Stomach (tissue), 19 donors: ENCODE measurements at places on chromosomes 3 and 15. TPM values are rescaled to one million over a fixed set of nuclear protein-coding genes. Genes with fewer than 3 reads are reported as not detected.
A peak's percentile ranks its signal among the peaks of the same experiment; 100 is the strongest.

Gene LACTB
- total RNA-seq, result 4.9 TPM

DNA sequence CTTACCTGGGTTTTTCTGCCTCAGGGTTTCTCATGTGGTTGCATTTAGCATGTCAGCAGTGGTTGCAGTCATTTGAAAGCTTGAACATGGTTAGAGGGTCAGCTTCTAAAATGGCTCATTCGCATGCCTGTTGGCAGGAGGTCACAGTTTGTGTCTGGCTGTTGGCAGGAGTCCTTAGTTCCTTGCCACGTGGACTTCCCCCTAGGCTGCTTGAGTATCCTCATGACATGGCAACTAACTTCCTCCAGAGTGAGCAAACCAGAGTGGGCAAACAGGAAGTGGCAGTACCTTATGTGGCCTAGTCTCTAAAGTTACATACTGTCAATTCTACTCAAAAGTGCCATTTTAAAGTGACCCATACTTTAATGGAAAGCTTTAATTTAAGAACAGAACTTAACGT, 3.4 kb upstream of the UNC13C start:
- H3K4me3 ChIP-seq, result no peak overlapping the region
- H3K36me3 ChIP-seq, result no peaks in the 10 kb centered on the region
- no peak for DNase-seq
- H3K27ac ChIP-seq, result no peak overlapping the region
- H3K4me1 ChIP-seq, result no peaks in the 10 kb centered on the region
- H3K27me3 ChIP-seq, result peaks cover 19% of the 10 kb centered on the region

- peaks cover 40% of the 10 kb centered on the region for H3K4me1 ChIP-seq
- H3K4me3 ChIP-seq, result no peak overlapping the region
- H3K27me3 ChIP-seq, result peaks cover 5% of the 10 kb centered on the region
- H3K36me3 ChIP-seq, result no peaks in the 10 kb centered on the region
- no peak for DNase-seq
These were observed 283.1 kb upstream of the NR2F2 start for GRCh38 chr15:96047255-96047931.

Gene NMNAT3
- total RNA-seq, result 8.0 TPM

DNA sequence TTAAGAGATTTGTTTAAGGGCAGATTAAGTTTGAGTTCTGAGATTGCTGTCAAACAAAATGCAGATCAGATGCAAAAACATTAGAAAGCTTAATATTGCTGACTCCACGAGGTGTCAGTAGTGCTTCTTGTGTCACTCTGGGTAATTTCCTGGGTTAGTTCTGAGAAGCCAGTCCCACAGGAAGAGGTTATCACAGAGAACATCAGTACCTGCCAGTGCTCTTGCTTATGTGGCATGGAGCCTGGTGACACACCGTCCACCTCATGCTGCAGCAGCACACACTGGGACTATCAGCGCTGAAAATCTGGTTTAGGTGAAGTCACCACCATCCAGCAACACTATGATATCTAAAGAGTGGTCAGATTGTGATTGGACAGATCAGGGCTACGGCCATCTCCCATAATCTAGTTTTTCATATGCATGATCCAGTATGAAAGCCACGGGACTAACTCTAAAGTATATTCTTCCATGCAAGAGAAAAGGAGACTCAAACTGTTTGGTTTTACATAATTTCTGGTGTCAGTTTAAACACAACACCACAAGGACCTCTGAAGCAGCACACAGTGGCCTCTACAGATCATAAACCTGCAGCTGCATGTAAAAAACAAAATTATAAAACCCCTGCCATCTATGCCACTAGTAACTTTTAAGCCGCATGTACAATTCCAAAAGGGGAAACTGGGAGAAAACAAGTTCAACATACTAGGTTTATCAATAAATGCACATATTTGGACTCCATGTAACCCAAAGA, 36.1 kb upstream of the MYO5C start:
- H3K36me3 ChIP-seq, result peaks cover 46% of the 10 kb centered on the region
- H3K27ac ChIP-seq, result no peak overlapping the region
- H3K4me3 ChIP-seq, result no peak overlapping the region
- H3K4me1 ChIP-seq, result peaks cover 17% of the 10 kb centered on the region

Gene LRRC28
- 24.3 TPM for total RNA-seq

Gene CCDC39
- total RNA-seq, result 0.72 TPM

Gene TTLL13
- not detected for total RNA-seq

Gene NDN
- total RNA-seq, result 38.0 TPM

- DNase-seq, result no peak
- no peak overlapping the region for H3K4me3 ChIP-seq
- H3K27ac ChIP-seq, result peak overlapping the region; percentile 36
- peaks cover 74% of the 10 kb centered on the region for H3K36me3 ChIP-seq
These were observed 6.4 kb downstream of the WDR5B start for GRCh38 chr3:122409446-122409845.

GRCh38 chr15:38229705-38230310, 22.8 kb upstream of the SPRED1 start:
- no peak overlapping the region for H3K4me3 ChIP-seq
- no peak for DNase-seq
- peaks cover 6% of the 10 kb centered on the region for H3K4me1 ChIP-seq
- H3K27ac ChIP-seq, result no peak overlapping the region

DNA sequence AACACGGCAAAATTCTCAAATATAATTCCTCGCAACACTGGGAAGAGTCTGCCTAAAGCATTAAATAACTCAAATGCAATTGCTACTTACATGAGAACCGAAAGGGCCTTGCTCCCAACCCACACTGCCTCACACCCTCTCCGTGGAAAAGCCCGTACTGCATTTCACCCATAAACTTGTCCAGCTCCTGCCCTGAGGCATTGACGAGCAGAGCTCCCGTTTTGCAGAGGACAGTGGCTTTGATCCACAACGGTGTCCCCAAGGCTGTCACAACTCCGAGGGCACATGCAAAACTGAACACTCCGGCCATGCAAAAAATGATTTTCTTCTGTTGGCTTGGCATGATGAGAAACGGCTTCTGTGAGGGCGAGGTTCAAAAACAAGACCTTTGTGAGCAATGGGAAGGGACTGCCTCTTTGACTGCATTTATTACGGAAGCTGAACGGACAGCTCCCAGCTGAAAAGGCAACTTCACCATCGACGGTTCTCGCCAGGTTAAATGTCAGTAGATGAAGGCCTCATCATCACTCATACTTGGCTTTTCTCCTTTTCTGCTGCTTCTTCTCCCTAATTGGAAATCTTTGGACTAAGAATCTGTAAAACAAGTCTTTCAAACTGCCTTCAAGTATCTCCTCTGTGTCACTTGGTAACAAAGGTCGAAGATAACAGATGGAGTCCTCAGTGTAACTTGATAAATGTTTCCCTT, at the start of gene CLRN1:
Gene CLRN1 (minus strand): TSS at position 362 of the 706 bp plus-strand sequence. CDS start 19 bp downstream, at position 343.
- no peak within 1 kb of the TSS for H3K4me3 ChIP-seq
- no peak within 1 kb of the TSS for H3K27ac ChIP-seq
- H3K27me3 ChIP-seq, result no peaks in the 10 kb centered on the region
- H3K36me3 ChIP-seq, result no peaks in the 10 kb centered on the region

GRCh38 chr3:110378481-110378880, 693.1 kb upstream of the NECTIN3 start:
- H3K36me3 ChIP-seq, result no peaks in the 10 kb centered on the region
- H3K27ac ChIP-seq, result no peak overlapping the region
- no peaks in the 10 kb centered on the region for H3K4me1 ChIP-seq
- DNase-seq, result no peak

GRCh38 chr3:72375237-72376076, 472.8 kb downstream of the SHQ1 start:
- peaks cover 25% of the 10 kb centered on the region for H3K36me3 ChIP-seq
- no peaks in the 10 kb centered on the region for H3K27me3 ChIP-seq
- peaks cover 31% of the 10 kb centered on the region for H3K4me1 ChIP-seq

DNA sequence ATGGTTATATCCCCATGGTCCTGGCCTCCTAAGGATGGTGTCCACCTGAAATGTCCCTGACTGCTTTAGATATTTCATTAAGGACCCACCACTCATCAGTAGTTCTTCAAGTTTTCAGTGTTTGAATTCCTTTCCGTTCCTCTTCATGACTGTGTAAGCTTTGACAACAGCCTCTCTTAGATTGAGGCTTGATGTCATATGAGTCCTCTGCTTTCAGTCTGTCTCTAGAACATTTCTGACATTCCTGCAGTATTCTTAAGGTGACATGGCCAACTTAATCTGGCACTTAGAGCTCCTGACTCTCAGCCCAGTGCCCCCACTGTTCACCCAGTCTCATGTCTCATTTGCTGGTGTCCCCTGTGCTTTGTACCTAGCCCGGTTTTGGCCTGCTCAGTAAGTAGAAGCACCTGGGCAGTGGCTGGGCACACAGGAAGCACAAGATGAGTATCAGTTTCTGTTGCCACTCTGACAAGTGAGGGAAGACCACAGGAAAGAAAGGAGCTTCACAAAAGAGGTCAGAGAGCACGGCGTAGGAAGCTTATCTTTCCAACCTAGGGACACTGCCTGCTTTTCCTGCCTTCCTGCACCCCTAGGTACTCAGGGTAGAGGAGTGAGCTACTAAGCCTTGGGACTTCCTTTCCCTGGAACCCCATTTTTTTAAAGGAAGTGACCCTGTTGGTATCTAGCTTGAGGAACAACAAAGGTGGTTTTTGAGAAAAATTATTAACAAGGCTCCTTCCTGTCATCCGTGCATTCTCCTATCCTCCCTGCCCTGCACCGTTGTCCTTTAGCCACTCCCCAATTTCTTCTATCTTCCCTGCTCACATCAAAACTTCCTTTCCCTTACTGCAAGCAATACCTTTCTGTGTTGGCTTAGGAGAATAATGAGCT, 103.1 kb downstream of the KLHL25 start:
- peak; percentile 35 for DNase-seq
- H3K4me1 ChIP-seq, result peaks cover 71% of the 10 kb centered on the region
- H3K36me3 ChIP-seq, result peaks cover 62% of the 10 kb centered on the region
- H3K27me3 ChIP-seq, result no peaks in the 10 kb centered on the region
- H3K27ac ChIP-seq, result peak overlapping the region; percentile 61

Gene GP9
- total RNA-seq, result not detected

Gene DUOXA2
- 119 TPM for total RNA-seq

Gene CLRN1
- total RNA-seq, result not detected

DNA sequence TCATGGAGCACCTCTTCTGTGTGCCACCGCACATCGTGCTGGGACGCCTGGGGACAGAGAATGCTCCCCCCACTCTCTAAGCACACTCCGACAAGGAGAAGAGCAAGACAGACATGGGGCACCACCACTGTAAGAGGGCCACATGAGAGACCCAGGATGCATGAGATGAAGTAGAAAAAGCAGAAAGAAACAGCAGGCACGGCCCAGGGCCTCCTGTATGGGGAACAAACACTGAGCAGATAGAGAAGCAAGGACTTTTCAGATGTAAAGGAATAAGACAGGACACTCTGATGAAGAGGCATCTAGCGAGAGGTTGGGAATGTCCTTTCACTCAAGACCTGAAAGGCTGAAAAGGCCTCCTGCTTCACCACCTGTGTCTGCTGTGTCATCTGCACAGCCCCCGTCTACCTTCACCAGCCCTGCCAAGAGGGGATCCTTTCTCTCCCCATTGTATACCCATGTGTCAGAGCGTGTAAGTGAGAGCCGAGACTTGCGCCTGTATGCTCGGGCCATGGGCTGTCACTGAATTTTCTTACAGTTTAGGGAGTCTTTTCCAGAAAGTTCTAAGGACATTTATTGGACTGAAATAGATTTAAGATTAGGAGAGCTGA, 125.6 kb downstream of the LRRK1 start:
- no peaks in the 10 kb centered on the region for H3K27me3 ChIP-seq
- DNase-seq, result no peak
- no peaks in the 10 kb centered on the region for H3K4me1 ChIP-seq
- peaks cover 55% of the 10 kb centered on the region for H3K36me3 ChIP-seq
- H3K4me3 ChIP-seq, result no peak overlapping the region

Gene SERINC4
- not detected for total RNA-seq

DNA sequence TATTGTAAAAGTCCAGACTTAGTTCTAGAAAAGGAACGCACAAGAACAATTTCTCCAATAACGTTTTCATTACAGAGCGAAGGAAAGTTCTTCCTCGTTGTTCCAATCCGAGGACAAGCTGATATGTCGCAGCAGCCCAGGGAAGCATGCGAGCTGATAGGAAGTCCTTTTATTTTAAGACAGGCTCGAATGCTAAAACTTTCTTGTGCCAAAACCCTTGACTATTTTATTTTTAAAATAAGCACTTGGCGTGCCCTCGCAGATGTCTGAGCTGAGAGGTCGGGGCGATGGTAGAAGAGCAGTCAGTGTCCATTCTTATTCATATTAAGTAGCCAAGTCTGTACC, 433 bp upstream of the MITF start:
- peak overlapping the region; percentile 29 for H3K27ac ChIP-seq
- no peaks in the 10 kb centered on the region for H3K27me3 ChIP-seq
- H3K36me3 ChIP-seq, result no peaks in the 10 kb centered on the region
- H3K4me3 ChIP-seq, result peak overlapping the region; percentile 95
- H3K4me1 ChIP-seq, result peaks cover 38% of the 10 kb centered on the region

GRCh38 chr15:88365124-88365523, 102.1 kb downstream of the MRPL46 start:
- H3K27me3 ChIP-seq, result no peaks in the 10 kb centered on the region
- no peak overlapping the region for H3K4me3 ChIP-seq
- H3K36me3 ChIP-seq, result no peaks in the 10 kb centered on the region
- no peak overlapping the region for H3K27ac ChIP-seq
- H3K4me1 ChIP-seq, result no peaks in the 10 kb centered on the region

DNA sequence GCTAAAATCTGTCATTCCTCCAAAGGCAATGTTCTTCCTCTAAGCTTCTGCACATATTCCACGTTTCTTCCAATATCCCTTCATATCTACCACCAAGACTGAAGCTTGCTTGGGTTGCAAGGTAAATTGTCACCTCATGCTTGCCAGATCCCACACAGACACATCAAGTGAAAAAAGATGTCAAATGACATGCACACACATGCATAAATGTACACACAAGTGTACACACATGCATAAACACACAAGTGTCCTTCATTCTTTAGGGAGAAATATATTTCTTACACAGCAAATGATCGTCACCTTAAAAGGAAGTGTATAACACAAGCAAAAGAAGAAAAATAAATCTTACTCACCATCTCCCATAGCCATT, 59.4 kb downstream of the CLASP2 start:
- no peaks in the 10 kb centered on the region for H3K27me3 ChIP-seq
- DNase-seq, result no peak
- H3K36me3 ChIP-seq, result no peaks in the 10 kb centered on the region
- H3K4me1 ChIP-seq, result peaks cover 4% of the 10 kb centered on the region
- peak overlapping the region; percentile 41 for H3K4me3 ChIP-seq

GRCh38 chr15:84631706-84632272, 22.3 kb downstream of the WDR73 start:
- H3K4me1 ChIP-seq, result peaks cover 50% of the 10 kb centered on the region
- peak overlapping the region; percentile 88 for H3K27ac ChIP-seq
- no peak for DNase-seq
- H3K27me3 ChIP-seq, result no peaks in the 10 kb centered on the region
- H3K36me3 ChIP-seq, result peaks cover 10% of the 10 kb centered on the region

Gene FOXP1
- total RNA-seq, result 180 TPM

GRCh38 chr3:48599509-48600285, 4.6 kb upstream of the COL7A1 start:
- H3K27me3 ChIP-seq, result no peaks in the 10 kb centered on the region
- H3K27ac ChIP-seq, result no peak overlapping the region
- DNase-seq, result no peak
- peaks cover 75% of the 10 kb centered on the region for H3K36me3 ChIP-seq
- H3K4me3 ChIP-seq, result no peak overlapping the region

DNA sequence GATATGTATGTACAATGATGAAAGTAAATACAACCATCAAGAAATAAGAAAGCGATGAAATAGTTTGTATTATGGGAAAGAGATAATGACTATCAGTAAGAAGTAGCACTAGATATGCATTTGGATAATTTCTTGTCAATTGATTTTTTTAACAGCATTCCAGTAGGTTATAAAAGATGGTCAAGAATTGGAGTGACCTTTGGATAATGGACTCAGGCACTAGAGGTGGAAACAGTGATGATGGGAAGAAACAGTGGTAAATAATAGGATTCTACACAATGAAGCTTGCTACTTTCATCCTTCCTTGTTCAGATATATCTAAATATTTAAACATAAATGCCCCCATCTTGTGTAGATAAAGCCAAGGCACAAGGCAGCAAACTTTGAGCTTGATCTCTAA, 101.4 kb downstream of the GBE1 start:
- DNase-seq, result no peak
- H3K27me3 ChIP-seq, result no peaks in the 10 kb centered on the region
- no peaks in the 10 kb centered on the region for H3K4me1 ChIP-seq
- no peaks in the 10 kb centered on the region for H3K36me3 ChIP-seq
- H3K4me3 ChIP-seq, result no peak overlapping the region
